ENCODE measurements at places on chromosomes 7 and 10. TPM values are rescaled to one million over a fixed set of nuclear protein-coding genes. Genes with fewer than 3 reads are reported as not detected.

Gene CALY
- not detected for total RNA-seq

Gene CLEC5A
- total RNA-seq = not detected

Gene STRIP2
- total RNA-seq = 16.9 TPM

Gene LOXL4
- total RNA-seq = 32.8 TPM

Gene HACD1
- 37.4 TPM for total RNA-seq
